HCEC 1CT (cell line): ENCODE measurements at places on chromosomes 7 and 10.

GRCh38 chr7:114345494-114345893 lies 69.1 kb upstream of the FOXP2 start:
- peak; percentile 83 for DNase-seq

GRCh38 chr7:85454904-85455303 lies 268.0 kb upstream of the SEMA3D start:
- DNase-seq, result no peak

DNA sequence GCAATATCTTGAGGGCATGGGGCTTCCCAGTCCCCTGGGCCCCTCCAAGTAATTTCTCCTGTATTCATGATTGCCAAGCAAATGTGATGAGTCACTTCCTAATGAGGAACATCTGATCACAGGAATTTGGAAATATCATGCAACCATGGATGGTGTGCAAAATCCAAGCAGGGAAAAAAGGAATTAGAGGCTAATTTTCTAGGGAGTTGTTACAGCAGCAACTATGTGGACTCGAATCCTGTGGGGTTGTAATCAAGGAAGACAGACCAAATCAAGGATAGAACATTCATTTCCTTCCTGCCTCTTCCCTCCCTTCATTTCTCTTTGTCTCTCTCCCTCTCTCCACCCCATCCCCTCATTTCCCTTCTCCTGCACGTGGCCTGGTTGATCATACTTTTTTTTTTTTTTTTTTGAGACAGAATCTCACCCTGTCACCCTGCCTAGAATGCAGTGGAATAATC lies 23.9 kb upstream of the AGFG2 start:
- DNase-seq, result peak; percentile 81

- no peak for DNase-seq
Measured at GRCh38 chr7:3461923-3462322, 160.9 kb downstream of the SDK1 start.

GRCh38 chr7:130151591-130152492 lies 53.4 kb downstream of the TMEM209 start:
- peak; percentile 9 for DNase-seq

DNA sequence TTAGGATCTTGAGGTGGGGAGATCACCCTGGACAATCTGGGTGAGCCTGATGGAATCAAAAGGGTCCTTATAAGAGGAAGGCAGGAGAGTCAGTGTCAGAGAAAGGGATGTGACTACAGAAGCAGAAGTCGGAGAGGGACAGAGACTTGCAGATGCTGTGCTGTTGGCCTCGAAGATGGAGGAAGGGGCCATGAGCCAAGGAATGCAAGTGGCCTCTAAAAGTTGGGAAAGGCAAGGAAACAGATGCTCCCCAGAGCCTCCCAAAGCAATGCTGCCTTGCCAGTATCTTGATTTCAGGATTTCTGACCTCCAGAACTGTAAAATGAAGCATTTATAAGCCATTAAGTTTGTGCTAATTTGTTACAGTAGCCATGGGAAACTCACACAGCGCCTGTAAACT lies 165.2 kb downstream of the FANK1 start:
- no peak for DNase-seq

DNA sequence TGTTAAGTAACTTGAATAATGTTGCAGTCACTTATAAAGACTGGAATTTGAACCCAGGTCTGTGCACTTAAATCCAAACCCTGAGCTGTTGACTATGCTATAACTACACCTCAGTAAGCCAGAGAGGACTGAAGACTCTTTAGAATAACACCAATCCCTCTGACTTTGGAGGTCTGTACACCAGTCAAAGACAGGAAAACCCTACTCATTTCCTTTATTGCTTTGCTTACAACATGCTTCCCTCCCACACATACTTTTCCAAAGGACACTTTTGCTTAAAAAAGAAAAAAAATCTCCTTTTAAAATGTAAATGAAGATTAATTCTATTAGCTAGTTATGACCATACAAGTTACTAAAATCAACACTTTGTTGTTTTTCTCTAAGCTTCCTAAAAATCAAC lies 184.7 kb upstream of the KCTD7 start:
- DNase-seq, result no peak

DNA sequence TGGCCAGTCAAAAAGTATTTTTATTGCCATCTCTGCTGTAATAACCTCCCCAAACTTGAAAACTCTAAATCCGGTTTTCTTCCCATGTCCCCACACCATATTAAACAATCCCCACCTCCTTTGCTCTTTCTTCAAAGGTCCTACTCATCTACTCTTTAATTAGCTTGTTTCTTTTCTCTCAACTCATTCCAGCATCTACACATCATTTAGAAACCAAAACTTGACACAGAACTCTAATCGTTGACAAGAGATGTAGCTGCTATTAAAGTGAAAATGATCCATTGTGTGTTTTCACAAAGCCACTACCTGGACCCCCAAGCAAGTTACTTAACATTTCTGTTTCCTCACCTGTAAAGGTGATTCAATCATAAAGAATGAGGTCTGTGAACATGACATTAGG lies 436.3 kb upstream of the NPVF start:
- DNase-seq, result no peak

GRCh38 chr7:155531681-155532080 lies 14.7 kb downstream of the CNPY1 start:
- no peak for DNase-seq

- DNase-seq, result no peak
Measured at GRCh38 chr10:12255048-12255447, 59.1 kb downstream of the CDC123 start.
